Non-pigmented ciliary epithelial cell (primary cell): ENCODE measurements at places on chromosomes 12 and 14.

GRCh38 chr12:18483698-18484325 is 222.5 kb downstream of the PIK3C2G start:
- DNase-seq = no peak

GRCh38 chr12:45615268-45615667 is 114.2 kb upstream of the ARID2 start:
- peak; percentile 36 for DNase-seq

DNA sequence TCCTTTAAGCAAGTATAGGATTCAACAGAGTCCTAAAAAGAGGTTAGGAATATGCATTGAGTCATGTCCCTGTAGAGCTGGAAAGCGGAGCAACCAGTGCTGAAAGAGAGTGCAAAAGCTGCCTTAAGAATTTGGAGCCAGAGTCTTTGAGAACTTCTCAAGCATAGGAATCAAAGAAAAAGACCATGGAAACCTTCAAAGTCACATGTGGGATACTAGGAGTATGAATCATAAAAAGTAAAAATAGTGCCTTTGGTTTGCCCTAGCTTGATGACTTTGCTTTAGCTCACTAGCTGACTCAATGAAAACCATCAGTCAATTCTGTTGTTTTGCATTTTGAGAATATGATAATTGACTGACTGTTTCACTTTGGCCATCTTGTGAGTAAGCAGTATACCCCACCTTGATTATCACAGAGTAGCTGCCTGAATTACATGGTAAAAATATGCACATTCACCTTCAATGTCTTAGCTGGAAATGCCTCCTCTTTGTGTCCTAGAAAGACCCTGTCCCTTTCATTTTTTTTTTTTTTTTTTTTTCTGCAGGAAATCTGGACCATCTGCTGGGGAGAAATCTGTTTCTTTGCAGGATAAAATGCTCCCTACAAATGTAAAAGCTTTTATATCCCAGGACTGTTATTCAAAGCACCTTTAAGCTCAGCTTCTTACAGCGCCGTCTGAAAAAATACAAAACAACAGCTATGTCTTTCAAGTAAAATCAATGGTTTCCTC is 248.6 kb upstream of the KRR1 start:
- DNase-seq = no peak

DNA sequence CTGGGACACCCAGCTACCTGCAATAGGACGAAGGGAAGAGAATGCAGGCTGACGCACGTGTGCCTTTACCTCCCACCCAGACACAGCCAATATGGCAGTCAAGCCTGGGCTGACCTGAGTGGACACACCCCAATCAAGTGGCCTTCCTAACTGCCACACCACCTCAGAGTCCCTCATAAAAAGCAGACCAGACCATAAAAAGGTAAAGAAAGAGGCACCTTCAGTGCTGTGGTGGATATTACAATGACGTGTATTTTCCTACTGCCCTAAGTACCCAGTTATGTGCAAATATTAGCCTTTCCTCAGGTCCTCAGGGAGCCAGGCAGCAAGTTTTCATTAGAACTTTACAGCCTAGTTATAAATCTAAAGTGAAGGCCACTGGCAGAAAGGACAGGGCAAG is 75.8 kb downstream of the KCNK10 start:
- DNase-seq = no peak

GRCh38 chr14:106846218-106846617 is 1319.8 kb downstream of the TMEM121 start:
- no peak for DNase-seq

GRCh38 chr14:34797747-34798583 is 77.2 kb downstream of the BAZ1A start:
- DNase-seq = no peak

GRCh38 chr12:1197264-1198018 is 206.4 kb downstream of the ERC1 start:
- peak; percentile 52 for DNase-seq

DNA sequence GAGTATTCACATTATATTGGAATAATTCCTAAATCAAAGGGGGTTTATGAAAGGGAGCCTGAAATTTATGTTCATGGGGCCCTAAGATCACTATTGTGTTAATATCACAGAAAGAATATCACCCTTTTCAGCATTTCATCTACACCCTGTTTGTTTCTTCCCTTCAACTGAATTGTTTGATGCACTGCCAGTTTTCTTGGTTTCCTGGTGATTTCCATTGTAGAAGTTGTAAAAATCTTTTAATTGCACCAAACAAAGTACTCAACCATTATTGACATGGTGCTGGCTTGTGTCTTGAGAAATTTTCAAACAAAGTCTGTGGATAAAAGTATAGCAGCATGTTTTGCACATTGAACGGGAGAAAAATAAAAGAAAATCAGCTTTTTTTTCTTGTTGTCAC is 154.8 kb upstream of the PRKD1 start:
- DNase-seq = no peak

GRCh38 chr14:102891556-102891955 is 30.9 kb upstream of the AMN start:
- peak; percentile 13 for DNase-seq

- DNase-seq = no peak
Measured at GRCh38 chr14:76967788-76968187, 60.7 kb downstream of the IRF2BPL start.

GRCh38 chr14:90379106-90379505 is 17.7 kb upstream of the CALM1 start:
- DNase-seq = no peak

GRCh38 chr14:77902811-77903210 is 102.9 kb downstream of the ADCK1 start:
- DNase-seq = no peak

- DNase-seq = no peak
Measured at GRCh38 chr12:75698052-75698451, 186.6 kb upstream of the KRR1 start.

DNA sequence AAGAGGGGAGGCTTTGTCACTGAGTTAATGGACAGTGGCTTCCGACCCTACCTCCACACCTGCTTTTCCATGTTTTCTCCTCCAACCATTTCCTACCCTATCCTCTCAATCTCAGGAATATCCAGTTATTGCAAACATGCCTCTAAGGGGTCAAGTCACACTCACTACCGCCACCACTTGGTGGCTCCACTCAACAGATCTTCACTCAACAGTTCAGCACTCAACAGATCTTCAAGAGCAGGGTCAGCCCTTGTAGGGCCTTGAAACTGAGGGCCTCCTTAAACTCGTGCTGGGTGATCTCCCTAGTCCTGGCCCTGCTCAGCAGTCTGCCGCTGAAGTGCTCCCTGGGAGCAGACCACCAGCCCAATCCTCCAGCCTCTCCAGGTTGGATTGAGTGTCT is 14.2 kb downstream of the ZNF641 start:
- DNase-seq = no peak

DNA sequence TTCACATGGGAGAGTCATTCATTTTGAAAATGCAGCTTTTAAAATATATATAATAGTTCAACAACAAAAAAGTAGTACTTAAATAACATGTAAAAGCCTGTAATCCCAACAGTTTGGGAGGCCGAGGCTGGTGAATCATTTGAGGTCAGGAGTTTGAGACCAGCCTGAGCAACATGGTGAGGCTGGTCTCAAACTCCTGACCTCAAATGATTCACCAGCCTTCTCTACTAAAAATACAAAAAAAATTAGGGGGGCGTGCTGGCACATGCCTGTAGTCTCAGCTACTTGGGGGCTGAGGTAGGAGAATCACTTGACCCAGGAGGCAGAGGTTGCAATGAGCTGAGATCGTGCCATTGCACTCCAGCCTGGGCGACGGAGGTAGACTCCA is 256.3 kb upstream of the RGS6 start:
- no peak for DNase-seq

GRCh38 chr14:68246786-68247105 is 427.2 kb downstream of the RAD51B start:
- DNase-seq = no peak

GRCh38 chr12:113228394-113229028 is 7.2 kb downstream of the TPCN1 start:
- no peak for DNase-seq

DNA sequence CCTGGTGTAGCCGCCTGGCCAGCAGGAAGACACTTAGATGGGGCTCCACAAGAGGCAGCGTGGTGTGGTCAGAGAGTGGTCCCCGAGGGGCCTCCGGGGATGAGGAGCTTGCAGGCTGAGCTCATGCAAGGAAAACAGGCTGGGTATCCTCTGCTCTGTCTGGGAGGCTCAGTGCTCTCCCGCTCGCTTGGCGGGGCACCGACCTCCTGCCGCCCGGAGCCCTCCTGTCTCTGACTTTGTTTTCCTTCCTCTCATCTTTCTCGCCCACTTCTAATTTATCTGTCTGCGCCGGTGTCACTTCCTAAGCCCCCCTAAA is 31.3 kb upstream of the DLK1 start:
- no peak for DNase-seq
